ENCODE measurements at places on chromosomes 5 and 9.
A peak's percentile ranks its signal among the peaks of the same experiment; 100 is the strongest.

GRCh38 chr9:512555-513272 is 298.0 kb downstream of the DOCK8 start:
- H3K27me3 ChIP-seq: no peaks in the 10 kb centered on the region
- no peak overlapping the region for H3K4me3 ChIP-seq
- no peak overlapping the region for H3K27ac ChIP-seq
- H3K36me3 ChIP-seq: peaks cover 18% of the 10 kb centered on the region
- no peak for DNase-seq

DNA sequence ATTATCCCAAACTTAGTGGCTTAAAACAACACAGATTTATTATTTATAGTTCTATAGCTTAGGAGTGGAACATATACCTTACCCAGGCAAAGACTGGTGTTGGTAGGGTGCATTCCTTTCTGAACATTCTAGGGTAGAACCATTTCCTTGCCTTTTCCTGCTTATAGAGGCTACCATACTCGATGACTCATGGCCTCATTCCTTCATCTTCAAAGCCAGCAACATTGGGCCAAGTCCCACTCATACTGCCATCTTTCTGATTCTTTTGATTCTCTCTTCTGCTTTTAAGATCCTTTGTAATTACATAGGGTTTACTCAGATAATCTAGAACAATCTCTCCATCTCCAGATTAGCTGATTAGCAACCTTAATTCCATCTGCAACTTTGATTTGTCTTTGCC is 452.7 kb upstream of the KLF4 start:
- H3K4me1 ChIP-seq: peaks cover 14% of the 10 kb centered on the region
- no peak overlapping the region for H3K4me3 ChIP-seq
- H3K36me3 ChIP-seq: no peaks in the 10 kb centered on the region
- H3K27ac ChIP-seq: no peak overlapping the region
- no peak for DNase-seq

GRCh38 chr5:172707285-172708182 is 63.5 kb downstream of the DUSP1 start:
- H3K4me3 ChIP-seq: no peak overlapping the region
- H3K36me3 ChIP-seq: no peaks in the 10 kb centered on the region
- peaks cover 30% of the 10 kb centered on the region for H3K27me3 ChIP-seq
- no peak for DNase-seq
- H3K27ac ChIP-seq: no peak overlapping the region

GRCh38 chr9:4344946-4345345 is 45.1 kb upstream of the GLIS3 start:
- H3K4me1 ChIP-seq: peaks cover 7% of the 10 kb centered on the region
- H3K36me3 ChIP-seq: no peaks in the 10 kb centered on the region
- no peak overlapping the region for H3K27ac ChIP-seq
- H3K27me3 ChIP-seq: no peaks in the 10 kb centered on the region
- H3K4me3 ChIP-seq: no peak overlapping the region

GRCh38 chr9:7097040-7097715 is 339.4 kb downstream of the KDM4C start:
- no peaks in the 10 kb centered on the region for H3K27me3 ChIP-seq
- no peak for DNase-seq
- H3K4me3 ChIP-seq: no peak overlapping the region
- no peaks in the 10 kb centered on the region for H3K4me1 ChIP-seq

GRCh38 chr5:148864113-148864841 is 37.9 kb downstream of the ADRB2 start:
- H3K4me1 ChIP-seq: peaks cover 14% of the 10 kb centered on the region
- no peak overlapping the region for H3K4me3 ChIP-seq
- H3K27ac ChIP-seq: peak overlapping the region; percentile 55
- H3K36me3 ChIP-seq: no peaks in the 10 kb centered on the region
- no peaks in the 10 kb centered on the region for H3K27me3 ChIP-seq

- DNase-seq: no peak
- no peaks in the 10 kb centered on the region for H3K36me3 ChIP-seq
- H3K4me3 ChIP-seq: no peak overlapping the region
- H3K4me1 ChIP-seq: peaks cover 19% of the 10 kb centered on the region
- no peak overlapping the region for H3K27ac ChIP-seq
- H3K27me3 ChIP-seq: no peaks in the 10 kb centered on the region
Observed at GRCh38 chr5:124812771-124813358, 66.4 kb upstream of the ZNF608 start.

GRCh38 chr9:137873858-137874362 is 3.7 kb upstream of the CACNA1B start:
- H3K4me1 ChIP-seq: peaks cover 2% of the 10 kb centered on the region
- no peak overlapping the region for H3K4me3 ChIP-seq
- no peak overlapping the region for H3K27ac ChIP-seq
- H3K27me3 ChIP-seq: peaks cover 62% of the 10 kb centered on the region

- H3K4me1 ChIP-seq: no peaks in the 10 kb centered on the region
- H3K4me3 ChIP-seq: no peak overlapping the region
- DNase-seq: no peak
Observed at GRCh38 chr5:181042722-181043121, 2.7 kb downstream of the BTNL9 start.

DNA sequence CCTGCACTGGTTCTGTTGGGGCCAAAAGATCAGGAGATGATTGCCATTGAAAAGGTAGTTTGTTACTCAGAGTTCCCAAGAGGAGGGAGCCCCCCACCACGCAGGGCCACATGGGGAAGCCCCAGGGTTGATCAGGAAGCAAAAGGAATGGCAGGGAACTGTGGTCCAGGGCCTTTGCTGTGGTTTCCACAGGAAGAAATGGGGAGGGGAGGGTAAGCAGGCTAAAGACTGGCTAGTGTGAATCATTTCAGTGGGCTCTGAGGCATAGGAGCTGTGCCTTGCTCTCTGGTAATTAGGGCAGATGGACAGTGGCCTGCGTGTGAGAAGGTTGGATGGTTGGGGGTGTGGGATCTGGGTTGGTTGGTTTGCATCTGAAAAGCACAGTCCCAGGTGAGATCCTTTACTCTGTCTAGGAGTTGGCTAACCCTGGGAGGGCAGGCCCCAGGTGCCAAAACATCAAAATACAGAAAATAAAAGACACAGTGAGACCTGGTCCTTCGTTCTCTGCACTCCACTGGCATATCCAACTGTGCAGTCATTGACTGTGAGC is 66.1 kb downstream of the PTPDC1 start:
- no peak overlapping the region for H3K27ac ChIP-seq
- no peak overlapping the region for H3K4me3 ChIP-seq
- H3K27me3 ChIP-seq: no peaks in the 10 kb centered on the region
- H3K4me1 ChIP-seq: peaks cover 10% of the 10 kb centered on the region

- H3K4me1 ChIP-seq: peaks cover 16% of the 10 kb centered on the region
- no peaks in the 10 kb centered on the region for H3K36me3 ChIP-seq
- no peak overlapping the region for H3K27ac ChIP-seq
- H3K4me3 ChIP-seq: no peak overlapping the region
- H3K27me3 ChIP-seq: peaks cover 17% of the 10 kb centered on the region
Observed at GRCh38 chr5:169435506-169436229, 134.7 kb upstream of the SLIT3 start.

GRCh38 chr5:122715095-122715494 is 59.8 kb upstream of the SNX2 start:
- H3K27ac ChIP-seq: no peak overlapping the region
- H3K27me3 ChIP-seq: no peaks in the 10 kb centered on the region
- no peaks in the 10 kb centered on the region for H3K36me3 ChIP-seq
- H3K4me3 ChIP-seq: no peak overlapping the region

- peaks cover 11% of the 10 kb centered on the region for H3K27me3 ChIP-seq
- DNase-seq: no peak
- no peak overlapping the region for H3K27ac ChIP-seq
- no peak overlapping the region for H3K4me3 ChIP-seq
Observed at GRCh38 chr9:78620764-78621163, 323.8 kb downstream of the PSAT1 start.

DNA sequence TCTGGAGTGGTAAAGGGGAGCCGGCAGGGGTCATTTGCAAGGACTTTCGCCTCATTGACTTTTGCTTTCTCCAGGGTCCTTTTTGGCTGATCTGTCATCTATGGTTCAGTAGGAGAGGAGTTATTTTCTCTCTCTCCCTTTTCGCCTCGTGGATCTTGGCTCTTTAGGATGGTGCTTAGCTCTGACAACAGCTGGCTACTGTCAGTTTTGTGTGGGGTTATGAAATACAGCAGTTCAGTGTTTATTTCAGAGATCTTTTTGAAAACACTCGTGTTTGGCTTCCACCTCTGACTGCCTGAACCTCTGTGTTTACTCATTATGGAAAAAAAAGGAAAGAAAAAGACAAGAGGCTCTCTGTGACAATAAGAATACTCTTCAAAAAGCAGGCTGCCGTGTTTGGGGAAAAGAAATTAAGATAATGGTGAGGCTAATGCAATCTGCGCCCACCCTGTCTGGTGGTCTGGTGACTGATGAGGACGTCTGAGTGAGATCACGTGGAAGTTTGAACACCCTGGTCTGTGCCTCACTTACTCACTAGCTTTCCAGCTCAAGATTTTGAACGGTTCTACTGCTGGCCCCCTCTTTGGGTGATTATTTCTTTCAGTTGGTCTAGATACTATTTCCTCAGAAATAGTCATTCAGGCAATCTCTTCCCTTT is 567.7 kb downstream of the CAAP1 start:
- H3K27me3 ChIP-seq: peaks cover 17% of the 10 kb centered on the region
- no peak overlapping the region for H3K4me3 ChIP-seq
- H3K27ac ChIP-seq: peak overlapping the region; percentile 28
- no peak for DNase-seq

DNA sequence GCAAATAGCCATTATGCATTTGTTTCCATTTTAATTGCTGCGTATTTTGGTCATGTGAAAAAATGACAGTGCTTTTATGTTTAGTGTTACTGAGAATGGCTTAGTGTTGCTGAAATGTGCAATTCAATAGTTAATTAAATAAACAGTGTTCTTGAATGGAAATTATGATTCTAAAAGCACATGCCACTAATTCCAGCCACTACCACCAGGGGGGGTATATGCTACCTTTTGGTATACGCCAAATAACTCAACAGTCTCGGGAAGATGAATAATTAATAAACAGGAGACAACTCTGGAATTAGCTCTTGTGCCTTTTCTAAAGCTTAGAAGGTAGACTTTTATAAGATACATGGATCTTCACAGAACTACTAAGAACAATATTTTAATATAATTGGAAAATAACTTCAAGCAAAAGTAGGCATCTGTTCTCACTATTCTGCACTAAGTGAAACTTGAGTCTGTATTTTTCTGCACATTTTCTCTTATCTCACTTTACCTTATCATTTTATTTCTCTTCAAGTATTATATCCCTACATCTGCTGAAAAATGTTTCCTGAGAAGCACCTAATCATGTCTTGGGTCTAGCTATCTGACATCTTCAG is 83.5 kb upstream of the MINAR2 start:
- no peak overlapping the region for H3K4me3 ChIP-seq
- H3K27me3 ChIP-seq: no peaks in the 10 kb centered on the region
- peaks cover 2% of the 10 kb centered on the region for H3K4me1 ChIP-seq

GRCh38 chr5:168137265-168137664 is 154.2 kb upstream of the WWC1 start:
- DNase-seq: no peak
- H3K4me3 ChIP-seq: no peak overlapping the region

- no peak overlapping the region for H3K4me3 ChIP-seq
- H3K36me3 ChIP-seq: no peaks in the 10 kb centered on the region
- no peaks in the 10 kb centered on the region for H3K4me1 ChIP-seq
- peaks cover 10% of the 10 kb centered on the region for H3K27me3 ChIP-seq
- no peak for DNase-seq
- no peak overlapping the region for H3K27ac ChIP-seq
Observed at GRCh38 chr5:4011943-4012342, 416.3 kb downstream of the IRX1 start.

- DNase-seq: no peak
- no peaks in the 10 kb centered on the region for H3K36me3 ChIP-seq
- H3K4me3 ChIP-seq: no peak overlapping the region
- H3K27me3 ChIP-seq: no peaks in the 10 kb centered on the region
- no peaks in the 10 kb centered on the region for H3K4me1 ChIP-seq
Observed at GRCh38 chr5:108700930-108701329, 46.8 kb upstream of the FER start.

DNA sequence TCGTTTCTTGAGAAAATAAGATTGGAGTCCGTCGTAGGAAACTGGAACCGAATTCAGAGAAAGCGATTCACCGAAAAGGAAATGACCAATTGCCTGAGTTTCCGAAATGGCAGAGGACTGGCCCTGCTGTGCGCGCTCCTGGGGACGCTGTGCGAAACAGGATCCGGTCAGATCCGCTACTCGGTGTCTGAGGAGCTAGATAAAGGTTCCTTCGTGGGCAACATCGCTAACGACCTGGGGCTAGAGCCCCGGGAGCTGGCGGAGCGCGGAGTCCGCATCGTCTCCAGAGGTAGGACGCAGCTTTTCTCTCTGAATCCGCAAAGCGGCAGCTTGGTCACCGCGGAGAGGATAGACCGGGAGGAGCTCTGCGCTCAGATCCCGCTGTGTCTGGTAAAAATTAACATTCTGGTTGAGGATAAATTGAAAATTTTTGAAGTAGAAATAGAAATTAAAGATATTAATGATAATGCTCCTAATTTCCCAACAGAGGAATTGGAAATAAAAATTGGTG is 379 bp downstream of the PCDHGA3 start:
- H3K27me3 ChIP-seq: no peaks in the 10 kb centered on the region
- no peak overlapping the region for H3K4me3 ChIP-seq
- H3K36me3 ChIP-seq: peaks cover 15% of the 10 kb centered on the region

DNA sequence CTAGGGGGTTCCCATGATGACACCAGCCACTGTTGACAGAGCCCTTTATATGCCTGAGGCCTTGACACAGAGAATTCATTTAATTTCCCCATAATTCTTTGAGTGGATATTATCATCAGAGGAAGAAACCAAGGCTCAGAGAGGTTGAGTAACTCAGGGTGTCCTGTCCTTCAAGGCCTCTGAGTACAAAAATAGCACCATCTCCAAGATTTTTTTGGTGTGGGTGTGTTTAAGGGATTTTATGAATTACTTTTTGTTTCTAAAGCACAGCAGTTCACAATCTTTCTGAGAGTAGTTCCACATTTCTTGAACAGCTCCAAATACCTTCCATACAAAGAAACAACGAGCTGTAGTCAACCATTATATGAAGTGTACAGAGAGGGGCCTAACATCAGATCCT is 6.2 kb upstream of the GSN start:
- DNase-seq: no peak
- H3K4me1 ChIP-seq: peaks cover 9% of the 10 kb centered on the region
- H3K27ac ChIP-seq: no peak overlapping the region
- H3K36me3 ChIP-seq: no peaks in the 10 kb centered on the region

GRCh38 chr9:114720086-114720676 is 38.2 kb upstream of the TEX48 start:
- H3K4me1 ChIP-seq: peaks cover 12% of the 10 kb centered on the region
- H3K4me3 ChIP-seq: no peak overlapping the region
- DNase-seq: no peak
- peaks cover 31% of the 10 kb centered on the region for H3K27me3 ChIP-seq
- no peak overlapping the region for H3K27ac ChIP-seq

GRCh38 chr9:131370638-131371037 is 23.2 kb upstream of the PRRC2B start:
- peaks cover 21% of the 10 kb centered on the region for H3K4me1 ChIP-seq
- no peak overlapping the region for H3K27ac ChIP-seq
- no peaks in the 10 kb centered on the region for H3K36me3 ChIP-seq
- H3K27me3 ChIP-seq: no peaks in the 10 kb centered on the region

- no peaks in the 10 kb centered on the region for H3K36me3 ChIP-seq
- DNase-seq: no peak
- no peaks in the 10 kb centered on the region for H3K4me1 ChIP-seq
- H3K4me3 ChIP-seq: no peak overlapping the region
Observed at GRCh38 chr5:3896098-3896497, 300.5 kb downstream of the IRX1 start.

Measured in mesothelial cell of epicardium (in vitro differentiated cells).